Kidney epithelial cell (primary cell): ENCODE measurements at places on chromosomes 3 and 15. TPM values are rescaled to one million over a fixed set of nuclear protein-coding genes. Genes with fewer than 3 reads are reported as not detected.

DNA sequence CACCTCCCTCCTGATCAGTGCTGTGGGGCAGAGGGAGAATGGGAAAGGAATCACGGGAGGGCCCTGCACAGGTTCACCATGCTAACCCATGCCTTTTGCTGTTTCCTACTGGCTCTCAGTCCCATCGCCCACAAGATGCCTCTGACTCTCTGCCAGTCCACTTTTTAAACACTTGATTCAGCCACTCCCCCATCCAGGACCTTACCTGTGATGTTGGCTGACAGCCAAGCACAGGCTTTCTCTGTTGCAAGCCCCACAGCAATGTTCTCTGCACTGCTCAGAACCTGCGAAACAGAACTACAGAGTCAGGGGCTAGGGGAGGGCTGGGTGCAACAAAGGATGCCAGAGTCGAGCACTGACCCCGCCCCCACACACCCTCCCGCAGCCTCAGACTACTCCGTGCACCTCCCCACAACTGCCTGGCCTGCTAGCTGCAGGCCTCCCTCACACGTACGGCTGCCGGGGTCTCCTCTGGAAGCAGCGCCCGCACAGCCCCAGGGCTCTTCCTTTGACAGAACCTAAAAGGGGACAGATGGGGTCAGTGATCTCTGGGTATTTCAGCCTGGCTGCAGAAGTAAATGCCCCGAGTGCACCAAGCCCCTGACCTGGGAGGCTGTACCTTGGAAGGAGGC, 9.1 kb downstream of the CDAN1 start:
- no peak for DNase-seq

The KBTBD8 gene
- total RNA-seq: 0.67 and 0.89 TPM in 2 replicates

DNA sequence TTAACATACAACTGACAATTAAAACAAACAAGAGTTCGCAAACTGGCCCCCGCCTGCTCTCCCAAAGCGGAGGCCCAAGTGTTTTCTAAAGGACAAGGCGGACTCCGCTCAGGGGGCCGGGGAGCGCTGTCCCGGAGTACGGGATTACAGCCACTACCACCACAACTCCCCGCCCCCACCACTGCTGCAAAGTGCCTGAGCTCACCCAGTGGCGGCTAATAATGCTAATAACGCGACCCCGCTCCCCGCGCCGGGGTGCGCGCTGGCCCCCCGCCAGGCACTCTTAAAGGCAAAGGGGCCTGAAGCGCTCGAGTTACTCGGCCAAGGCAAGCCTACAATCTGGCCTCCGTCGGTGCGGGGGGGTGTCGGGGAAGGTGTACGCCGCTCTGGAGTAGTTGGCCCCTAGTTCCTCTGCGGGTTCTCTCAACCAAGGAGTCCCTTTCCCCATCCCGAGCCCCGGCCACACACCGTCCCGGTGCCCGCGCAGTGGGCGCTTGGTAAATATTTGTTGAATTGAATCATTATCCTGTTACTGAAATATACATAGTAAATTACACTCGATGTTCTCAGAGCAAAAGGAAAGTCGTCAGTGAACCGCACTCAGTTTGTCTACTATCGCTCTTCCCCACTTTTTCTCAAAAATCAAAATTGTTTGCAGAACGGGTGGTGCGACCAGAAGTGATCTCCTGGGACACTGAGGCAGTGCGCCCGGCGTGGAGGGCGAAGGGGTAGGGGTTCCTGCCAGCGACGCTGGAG, 827 bp downstream of the WNT5A start:
- no peak for DNase-seq

The KNSTRN gene
- total RNA-seq: 23.2 and 30.0 TPM in 2 replicates

DNA sequence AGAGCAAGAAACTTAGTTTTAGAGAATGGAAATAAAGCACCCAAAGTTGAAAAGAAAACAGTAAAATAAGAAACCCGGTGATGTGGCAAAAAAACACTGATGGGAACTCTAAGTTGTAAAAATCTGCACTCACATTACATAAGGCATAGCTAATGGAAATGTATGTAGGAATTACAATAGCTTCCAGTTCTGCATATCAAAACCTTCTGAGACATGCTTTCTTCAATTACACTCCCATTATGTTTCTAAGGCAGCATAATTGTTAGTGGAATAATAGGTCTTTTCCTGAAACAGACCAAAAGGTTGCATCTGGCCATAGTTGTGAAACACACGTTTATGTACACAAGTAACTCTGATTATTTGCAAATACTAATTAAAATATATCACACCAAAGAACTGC, 41.4 kb downstream of the SLC30A4 start:
- DNase-seq: no peak

DNA sequence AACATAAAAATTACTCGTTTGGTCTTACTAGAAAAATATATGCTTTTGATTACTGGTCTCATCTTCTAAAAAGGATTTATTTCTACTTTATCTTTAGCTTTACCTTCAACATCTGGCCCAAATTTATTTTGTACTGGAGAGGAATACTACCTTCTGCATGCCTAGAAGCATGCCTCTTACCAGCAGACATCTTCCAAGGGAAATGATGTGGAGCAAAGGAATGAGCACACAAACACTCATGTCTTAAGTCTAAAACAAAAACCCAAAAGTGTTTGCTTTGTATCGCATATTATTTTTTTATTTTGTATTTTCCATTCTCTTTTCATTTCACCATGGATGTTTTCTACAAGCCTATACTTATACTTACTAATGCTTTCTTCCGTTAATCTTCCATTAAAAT, 304.6 kb upstream of the KCNMB2 start:
- no peak for DNase-seq

DNA sequence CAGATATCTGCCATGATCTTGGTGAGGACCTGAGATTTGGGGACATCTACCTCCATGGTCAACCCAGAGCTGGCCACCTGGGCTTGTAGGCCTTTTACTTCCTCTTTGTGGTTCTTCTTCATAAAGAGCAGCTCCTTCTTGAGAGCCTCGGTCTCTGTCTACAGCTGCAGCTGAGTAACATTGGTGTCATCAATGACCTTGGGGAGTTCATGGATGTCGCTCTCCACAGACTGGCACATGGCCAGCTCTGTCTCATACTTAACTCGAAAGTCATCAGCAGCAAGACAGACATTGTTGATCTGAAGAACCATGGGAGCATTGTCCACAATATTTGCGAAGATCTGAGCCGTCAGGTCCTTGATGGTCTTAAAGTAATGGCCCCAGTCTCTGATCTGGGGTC, 15.7 kb upstream of the RASA2 start:
- DNase-seq: no peak

- no peak for DNase-seq
Measured at GRCh38 chr3:156216852-156217251, 96.5 kb downstream of the KCNAB1 start.

DNA sequence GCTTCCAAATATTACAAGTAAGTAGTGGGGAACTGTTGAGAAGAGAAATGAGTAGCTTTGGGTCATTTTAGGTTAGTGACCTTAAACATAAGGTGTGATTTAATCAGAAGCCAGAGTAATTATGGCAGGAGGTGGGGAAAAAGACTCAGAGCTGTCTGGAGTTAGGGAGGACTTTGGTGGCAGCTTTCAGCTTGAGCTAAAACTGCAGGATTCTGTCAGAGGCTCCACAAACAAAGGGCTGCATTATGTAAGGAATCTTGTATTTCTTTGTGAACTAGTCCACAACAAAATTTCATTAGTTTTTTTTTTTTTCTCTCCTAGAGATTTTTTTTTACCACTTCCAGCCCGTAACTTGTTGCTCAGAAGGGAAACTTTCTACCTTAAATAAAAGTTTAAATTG, 345.3 kb downstream of the TIGIT start:
- no peak for DNase-seq

GRCh38 chr3:82581350-82581749, 819.9 kb upstream of the GBE1 start:
- no peak for DNase-seq

The CRABP1 gene
- not detected in 2 replicates for total RNA-seq

GRCh38 chr3:4755566-4755965, 223.7 kb upstream of the BHLHE40 start:
- DNase-seq: no peak

DNA sequence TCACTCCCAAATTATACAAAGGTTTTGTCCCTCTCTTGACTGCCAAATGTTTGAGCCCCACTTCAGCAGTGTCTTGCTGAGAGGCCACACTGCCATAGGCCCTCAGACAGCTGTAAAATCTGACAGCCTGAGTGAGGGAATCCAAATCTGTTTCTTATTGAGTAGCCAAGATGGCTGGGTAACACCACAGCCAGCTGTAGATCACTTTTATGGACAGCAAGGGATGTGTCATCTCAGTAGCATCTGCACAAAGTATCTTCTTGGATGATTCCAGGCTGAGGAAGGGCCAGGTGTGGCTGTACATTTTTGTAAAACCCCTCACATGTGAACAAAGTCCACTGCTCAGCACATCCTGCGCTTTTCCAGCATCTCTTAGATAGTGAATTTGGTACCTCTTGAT, 237.0 kb upstream of the LRTM1 start:
- DNase-seq: no peak

The SLCO3A1 gene
- 3.1 and 3.6 TPM in 2 replicates for total RNA-seq

GRCh38 chr15:90814191-90814821, 54.1 kb upstream of the FURIN start:
- DNase-seq: no peak

DNA sequence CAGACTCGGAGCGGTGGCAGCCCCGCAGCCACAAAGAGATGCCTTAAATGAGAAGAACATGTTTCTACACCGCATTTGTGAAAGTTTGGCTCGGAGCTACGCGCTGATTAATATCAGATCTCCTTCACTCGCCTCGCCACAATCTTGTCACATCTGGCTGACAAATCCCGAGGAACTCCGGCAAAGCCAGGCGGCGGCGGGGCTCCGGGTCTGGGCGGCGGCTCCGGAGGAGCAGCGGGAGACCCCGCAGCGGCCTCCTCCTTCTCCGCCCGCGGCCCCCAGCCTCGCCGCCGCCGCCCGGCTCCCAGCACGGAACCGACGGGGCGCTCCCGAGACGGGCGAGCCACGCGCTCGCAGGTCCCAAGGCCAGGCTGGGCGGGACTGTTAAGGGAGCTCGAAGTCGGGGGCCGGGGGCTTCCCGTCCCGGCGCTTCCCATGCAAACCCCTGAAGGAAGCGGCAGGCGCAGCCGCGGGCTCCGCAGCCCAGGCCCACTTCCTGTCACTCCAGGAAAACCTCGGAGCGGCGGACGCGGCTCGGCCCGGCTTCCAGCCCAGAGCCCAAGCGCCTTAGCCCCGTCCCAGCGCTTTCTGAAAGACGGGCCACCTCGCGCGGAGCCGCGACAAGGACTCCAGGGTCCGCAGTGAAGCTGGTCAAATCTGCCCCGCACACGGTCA, 1.2 kb downstream of the BNC1 start:
- no peak for DNase-seq

The CHRNA7 gene
- total RNA-seq: 2.7 and 4.8 TPM in 2 replicates

DNA sequence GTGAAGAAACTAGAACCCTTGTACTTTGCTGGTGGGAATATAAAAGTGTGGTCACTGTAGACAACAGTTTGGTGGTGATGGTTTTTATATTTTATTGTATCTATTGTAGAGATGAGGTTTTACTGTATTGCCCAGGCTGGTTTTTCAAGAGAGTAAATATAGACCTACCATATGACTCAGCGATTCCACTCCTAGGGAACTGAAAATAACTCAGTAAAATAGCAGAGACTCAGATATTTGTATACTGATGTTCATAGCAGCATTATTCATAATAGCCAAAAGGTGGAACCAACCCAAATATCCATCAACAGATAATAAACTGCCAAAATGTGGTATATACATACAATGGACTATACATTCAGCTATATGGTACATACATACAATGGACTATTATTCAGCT, 68.8 kb upstream of the IL12A start:
- DNase-seq: no peak

DNA sequence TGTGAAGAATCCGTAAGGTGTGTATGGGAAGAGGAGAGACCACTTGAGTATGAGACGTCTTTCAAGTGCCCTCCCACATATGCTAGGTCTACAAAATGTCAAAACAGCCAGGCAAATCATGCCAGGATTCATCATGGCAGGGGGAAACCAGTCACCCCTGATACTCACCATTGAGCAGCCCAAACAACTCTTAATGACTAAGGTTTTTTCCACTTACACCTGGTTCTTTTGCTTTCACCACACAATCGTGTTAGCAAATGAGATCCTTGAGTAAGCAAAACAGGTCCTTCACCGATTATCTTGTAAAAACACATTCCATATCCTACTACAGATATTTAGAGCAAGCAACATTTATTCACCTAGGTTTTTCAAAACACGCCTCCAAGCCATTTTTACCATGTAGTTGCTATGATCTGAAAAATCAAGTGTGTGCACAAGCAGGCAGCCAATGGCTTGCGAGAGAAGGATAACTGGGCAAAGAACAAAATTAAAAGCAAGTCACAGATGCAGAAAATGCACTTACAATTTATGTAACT, 177.5 kb upstream of the LPP start:
- DNase-seq: no peak

DNA sequence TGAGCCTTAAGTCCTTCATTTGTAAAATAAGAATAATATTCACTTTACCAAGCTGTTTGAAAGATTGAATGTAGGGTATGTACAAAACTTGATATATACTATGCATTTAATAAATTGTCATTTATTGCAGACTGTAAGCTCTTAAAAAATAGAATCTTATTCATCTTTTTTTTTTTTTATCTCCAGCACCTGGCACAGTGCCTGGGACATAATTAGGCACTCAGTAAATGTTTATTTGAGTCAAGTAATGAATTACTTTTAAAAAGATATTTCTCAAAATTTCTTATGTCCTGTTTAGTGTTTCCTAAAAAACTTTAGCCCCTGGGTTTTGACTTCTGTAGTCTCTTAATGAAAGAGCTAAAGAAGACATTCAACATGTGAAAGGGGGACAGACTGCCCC, 71.7 kb downstream of the TOP2B start:
- no peak for DNase-seq

DNA sequence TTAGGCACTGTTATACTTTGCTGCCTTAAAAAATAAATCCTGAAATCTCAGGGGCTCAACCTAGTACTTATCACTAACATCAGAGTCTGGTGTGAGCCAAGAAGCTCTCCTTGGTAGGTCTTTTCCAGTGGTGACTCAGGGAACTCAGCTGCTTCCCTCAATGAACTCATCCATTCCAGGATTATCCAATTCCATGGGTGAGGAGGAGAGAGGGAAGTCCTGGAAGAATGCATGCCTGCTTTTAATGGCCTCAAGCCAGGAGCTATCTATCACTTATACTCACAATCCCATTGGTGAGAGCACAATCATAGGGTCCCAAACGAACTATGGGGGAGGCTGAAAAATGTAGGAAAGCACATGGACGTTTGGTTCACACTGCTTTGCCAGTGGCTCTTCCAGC, 113.6 kb downstream of the POLR2M start:
- DNase-seq: no peak

- no peak for DNase-seq
Measured at GRCh38 chr3:112351036-112351435, 18.1 kb downstream of the CD200 start.
